ENCODE measurements at places on chromosomes 16 and 17.

- no peak for DNase-seq
Measured at GRCh38 chr16:59356709-59357108, 622.6 kb upstream of the GOT2 start.

GRCh38 chr16:68250951-68251350 is 5.8 kb downstream of the PLA2G15 start:
- DNase-seq, result no peak

DNA sequence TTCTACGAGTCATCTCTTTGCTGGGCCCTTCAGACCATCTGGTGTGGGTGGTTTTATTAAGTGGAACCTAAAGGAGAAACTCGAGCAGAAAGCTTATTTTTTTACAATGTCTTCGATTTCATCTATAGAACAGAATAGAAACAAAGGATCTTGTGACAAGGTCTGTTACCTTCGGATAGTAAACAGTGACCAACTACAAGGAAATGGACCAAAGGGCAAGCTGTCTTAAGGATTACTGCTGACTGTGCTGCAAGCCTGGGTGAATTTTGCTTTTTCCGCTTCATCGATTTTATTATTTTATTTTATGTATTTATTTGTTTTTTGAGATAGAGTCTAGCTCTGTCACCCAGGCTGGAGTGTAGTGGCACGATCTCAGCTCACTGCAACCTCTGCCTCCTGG is 348.9 kb upstream of the ERCC4 start:
- DNase-seq, result no peak

DNA sequence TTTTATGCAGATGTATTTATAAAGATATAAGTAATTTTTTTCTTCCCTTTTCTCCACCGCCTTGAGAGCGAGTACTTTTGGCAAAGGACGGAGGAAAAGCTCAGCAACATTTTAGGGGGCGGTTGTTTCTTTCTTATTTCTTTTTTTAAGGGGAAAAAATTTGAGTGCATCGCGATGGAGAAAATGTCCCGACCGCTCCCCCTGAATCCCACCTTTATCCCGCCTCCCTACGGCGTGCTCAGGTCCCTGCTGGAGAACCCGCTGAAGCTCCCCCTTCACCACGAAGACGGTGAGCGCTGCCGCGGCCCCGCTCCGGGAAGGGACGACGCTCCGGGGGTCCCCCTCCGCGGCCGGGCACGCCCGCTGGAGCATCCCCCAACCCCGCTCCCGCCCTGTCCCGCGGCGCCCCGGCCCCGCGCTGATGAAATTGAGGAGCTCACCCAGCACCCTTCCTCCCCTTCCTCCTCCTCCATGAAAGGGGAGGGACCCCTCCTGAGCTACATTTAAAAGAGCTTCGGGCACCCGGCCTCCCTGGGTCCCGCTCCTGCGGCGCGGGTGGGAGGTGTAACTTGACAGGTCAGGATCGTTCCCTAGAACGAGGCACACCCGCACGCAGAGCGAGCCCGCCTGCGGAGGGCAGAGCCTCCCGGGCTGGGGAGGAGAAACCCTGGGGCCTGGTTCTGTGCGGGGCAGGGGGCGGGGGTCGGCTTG is 706 bp downstream of the HLF start:
- peak; percentile 42 for DNase-seq

DNA sequence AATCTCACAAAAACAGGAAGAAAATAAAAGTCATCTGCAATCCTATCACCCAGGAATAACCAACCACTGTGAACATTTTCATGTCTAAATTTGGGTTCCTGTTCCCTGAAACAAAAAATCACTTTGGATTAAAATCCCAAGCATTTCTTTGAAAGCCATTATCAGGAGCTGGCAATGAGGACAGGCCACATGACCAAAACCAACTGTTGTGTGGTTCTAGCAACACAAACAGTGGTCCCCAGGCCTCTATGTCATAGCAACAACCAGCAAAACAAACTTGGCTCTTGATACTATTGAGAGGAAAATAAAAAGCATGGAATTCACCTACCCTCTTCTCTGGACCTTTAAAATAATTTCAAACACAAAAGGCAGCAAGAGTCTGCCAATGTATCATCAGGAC is 252.5 kb downstream of the SLC39A11 start:
- DNase-seq, result no peak

DNA sequence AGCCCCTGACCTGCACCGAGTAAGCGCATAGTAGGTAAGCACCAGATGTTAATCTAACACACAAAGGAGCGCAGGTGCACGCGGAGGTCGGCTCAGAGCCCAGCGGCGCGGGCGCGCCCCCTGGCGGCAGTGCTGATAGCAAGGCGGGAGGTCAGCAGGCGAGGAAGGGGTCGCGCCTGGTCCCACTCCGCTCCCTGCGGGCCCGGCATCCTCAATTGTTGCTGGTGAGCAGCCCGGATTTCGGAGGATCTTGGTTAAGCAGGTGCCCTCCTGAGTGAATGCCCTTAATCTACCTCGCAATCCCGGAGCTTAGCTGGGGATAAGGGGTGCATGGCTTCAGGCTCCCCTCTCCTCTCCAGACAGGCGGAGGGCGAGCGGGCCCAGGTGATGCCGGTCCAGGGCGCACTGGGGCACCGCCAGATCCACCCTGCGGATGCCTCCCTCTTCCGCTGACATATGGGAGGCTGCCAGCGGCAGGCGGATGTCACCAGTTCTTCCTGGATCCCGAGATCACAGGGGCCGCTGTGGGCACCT is 4.0 kb upstream of the WNT3 start:
- DNase-seq, result no peak

DNA sequence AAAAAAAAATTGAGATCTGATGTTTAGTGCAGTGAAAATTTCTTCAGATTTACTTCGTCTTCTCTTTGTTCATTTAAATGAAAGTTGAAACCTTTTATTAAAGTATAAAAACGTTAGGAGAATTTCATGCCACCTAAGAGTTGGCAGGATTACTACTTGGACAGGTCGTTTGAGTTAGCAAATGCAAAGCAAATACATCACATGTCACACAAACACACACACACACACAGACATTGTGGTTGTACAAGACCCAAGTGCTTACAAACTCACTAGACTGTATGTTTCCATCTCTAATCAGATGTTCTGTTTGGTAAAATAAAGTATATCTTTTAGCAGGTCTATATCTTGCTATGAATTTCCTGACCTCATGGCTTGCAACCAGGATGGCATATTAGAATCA is 185.6 kb upstream of the COX10 start:
- DNase-seq, result no peak

GRCh38 chr17:81999976-82000802 is 22.5 kb downstream of the CENPX start:
- DNase-seq, result no peak

DNA sequence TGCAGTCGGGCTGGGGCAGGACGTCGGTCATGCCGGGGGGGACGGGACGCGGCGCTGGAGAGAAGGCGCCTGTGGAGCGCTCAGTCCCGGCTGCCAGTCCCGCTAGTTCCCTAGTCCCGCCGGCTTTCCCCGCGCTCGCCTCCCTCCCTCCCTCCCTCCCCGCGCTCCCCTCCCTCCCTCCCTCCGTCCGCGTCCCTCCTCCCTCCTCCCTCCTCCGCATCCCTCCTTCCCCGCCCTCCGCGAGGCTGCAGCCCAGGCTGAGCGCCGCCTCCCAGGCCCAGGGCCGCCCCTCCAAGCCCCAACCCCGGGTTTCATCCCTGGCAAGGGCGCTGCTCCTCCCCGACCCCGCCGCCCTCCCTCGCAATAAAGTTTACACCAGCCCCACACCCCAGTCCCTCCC is 34.8 kb downstream of the TIMM22 start:
- peak; percentile 44 for DNase-seq

DNA sequence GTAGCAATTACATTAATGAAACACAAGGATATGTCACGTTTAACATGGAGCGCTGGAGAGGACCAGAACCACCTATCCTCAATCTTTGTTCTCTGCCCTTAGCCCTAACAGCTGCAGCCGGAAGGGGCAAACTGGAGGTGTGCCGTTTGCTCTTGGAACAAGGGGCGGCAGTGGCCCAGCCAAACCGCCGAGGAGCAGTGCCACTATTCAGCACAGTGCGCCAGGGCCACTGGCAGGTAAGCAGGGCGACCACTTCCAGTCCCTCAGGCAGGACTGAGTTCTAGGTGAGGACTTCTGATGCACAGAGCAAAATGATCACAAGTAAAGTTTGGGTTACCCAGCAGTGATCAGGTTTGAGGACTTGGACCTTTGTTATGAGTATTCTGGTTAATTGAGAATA is 41.1 kb downstream of the CYB561 start:
- no peak for DNase-seq

GRCh38 chr17:82095777-82096708 is 2.0 kb downstream of the FASN start:
- no peak for DNase-seq

DNA sequence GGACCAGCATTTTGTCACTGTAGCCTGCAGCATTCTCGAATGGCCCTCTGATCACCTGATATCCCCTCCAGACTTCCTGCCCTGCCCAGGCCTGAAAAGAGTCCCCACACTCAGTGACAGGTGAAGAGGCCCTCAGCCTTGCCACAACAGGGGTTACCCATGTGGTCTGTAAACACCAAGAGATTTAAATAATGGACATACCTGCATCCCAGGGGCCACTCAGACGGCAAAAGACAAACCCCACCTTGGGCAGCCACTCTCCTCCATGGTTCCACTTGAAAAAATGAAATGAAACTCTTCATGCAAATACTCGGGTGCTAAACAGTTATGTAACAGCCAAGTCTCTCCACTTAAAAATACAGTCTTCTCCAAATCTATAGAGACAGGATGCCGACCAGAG is 22.9 kb upstream of the PECAM1 start:
- DNase-seq, result no peak

- no peak for DNase-seq
Measured at GRCh38 chr16:63596716-63597115, 1525.1 kb downstream of the CDH11 start.

DNA sequence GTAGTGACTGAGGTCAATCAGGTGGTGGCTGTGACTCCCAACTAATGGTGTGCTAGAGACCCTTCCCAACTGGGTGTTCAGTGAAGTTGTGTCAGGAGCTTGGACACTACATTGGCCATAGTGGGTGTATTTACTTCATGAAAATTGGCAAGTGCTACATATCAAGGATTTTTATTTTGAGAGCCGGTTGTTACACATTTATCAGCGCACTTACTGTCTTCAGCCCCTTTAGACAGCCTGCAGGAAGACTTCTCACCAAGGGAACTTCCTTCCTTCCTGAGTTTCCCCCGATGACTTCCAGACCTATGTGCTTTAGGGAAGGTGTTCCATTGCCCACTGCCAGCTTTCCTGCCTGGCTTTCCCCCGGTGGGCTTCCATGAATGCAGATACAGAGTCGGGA is 261.2 kb downstream of the CBLN1 start:
- DNase-seq, result no peak

DNA sequence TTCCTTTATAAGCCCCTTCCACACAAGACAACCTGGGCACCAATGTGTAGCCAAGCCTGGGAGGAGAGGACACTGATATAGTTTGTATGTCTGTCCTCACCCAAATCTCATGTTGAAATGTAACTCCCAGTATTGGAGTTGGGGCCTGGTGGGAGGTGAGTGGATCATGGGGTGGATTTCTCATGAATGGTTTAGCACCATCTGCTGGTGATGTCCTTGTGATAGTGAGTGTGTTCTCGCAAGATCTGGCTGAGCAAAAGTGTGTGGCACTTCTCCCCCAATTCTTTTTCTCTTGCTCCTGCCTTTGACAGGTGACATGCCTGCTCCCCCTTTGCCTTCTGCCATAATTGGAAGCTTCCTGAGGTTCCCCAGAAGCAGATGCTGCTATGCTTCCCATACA is 135.8 kb downstream of the USP31 start:
- no peak for DNase-seq

- DNase-seq, result no peak
Measured at GRCh38 chr17:6078458-6078871, 8.3 kb downstream of the WSCD1 start.

DNA sequence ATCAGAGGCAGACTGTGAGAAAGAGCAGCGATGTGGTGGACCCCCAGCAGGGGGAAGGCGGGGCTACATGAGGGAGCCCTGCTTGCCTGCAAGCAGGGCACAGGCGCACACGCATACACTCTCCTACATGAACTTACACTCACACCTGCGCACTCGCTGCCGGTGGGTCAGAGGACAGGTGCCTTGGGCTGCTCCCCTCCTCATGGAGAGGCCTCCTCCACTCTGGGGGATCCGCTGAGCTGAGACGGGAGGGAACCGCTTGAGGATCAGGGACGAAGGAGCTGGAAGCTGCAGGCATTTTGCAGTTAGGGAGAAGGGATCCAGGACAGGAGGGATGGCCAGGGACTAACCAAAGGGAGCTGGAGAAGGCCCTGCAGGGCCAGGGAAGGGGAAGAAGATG is 14.2 kb downstream of the OSBPL7 start:
- DNase-seq, result no peak

- no peak for DNase-seq
Measured at GRCh38 chr16:47956916-47957315, 198.9 kb downstream of the ABCC12 start.

- DNase-seq, result peak; percentile 84
Measured at GRCh38 chr16:68520649-68521086, 18.4 kb upstream of the ZFP90 start.

DNA sequence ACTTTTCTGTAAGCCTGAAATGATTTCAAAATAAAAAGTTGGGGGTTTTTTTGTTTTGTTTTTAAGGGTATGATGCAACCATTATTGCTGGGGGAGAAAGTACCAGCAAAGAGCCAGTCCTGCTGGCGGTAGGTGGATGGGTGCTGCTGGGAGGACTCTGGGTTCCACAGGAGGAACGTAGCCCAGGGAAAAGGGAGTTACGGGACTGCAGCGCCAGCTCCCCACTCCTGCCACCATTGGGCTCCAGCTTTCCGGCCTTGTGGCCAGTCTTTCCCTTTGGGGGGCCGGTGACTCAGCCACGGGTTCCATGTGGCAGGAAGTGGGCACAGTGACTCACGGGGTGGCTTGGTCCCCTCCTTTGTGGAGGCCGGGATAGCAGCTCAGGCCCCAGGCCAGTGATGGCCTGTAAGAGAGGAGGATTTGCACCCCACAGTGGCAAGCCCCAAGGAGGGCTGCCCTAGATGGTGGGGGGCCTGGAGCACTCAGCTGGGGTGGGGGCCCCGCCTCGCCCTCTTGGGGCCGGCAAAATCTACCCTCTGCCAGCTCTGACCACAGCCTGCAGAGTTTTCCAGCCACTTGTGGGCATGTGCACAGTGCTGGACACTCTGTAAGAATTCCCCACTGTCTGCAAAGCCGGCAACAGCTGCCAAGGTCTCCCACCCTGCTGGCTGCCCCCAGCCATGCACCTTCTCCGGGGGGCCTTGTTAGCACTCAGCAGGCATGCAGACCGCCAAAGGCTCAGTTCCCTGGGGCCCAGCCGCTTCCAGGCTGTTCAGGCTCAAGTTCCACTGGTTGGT is 30.4 kb downstream of the SOCS3 start:
- no peak for DNase-seq

DNA sequence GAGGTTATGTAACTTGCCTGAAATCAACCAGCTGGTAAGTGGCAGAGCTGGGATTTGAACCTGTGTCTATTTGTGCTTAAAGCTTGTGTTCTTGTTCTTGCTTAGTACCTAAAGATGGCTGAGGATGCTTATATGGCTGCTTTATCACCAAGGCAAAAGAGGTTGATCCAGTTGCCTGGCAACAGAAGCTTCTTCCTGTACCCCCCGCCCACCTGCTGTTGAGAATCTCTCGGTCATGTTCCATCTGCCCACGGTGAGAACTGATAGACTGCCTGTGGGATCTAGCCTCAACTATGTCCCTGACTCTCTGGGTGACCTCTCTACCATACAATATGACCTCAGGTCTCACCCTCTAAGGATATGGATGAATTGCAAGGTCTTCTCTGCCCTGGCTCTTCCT is 60.7 kb downstream of the ABCC6 start:
- no peak for DNase-seq
